ENCODE measurements at places on chromosomes 2 and 18. TPM values are rescaled to one million over a fixed set of nuclear protein-coding genes. Genes with fewer than 3 reads are reported as not detected.
A peak's percentile ranks its signal among the peaks of the same experiment; 100 is the strongest.

DNA sequence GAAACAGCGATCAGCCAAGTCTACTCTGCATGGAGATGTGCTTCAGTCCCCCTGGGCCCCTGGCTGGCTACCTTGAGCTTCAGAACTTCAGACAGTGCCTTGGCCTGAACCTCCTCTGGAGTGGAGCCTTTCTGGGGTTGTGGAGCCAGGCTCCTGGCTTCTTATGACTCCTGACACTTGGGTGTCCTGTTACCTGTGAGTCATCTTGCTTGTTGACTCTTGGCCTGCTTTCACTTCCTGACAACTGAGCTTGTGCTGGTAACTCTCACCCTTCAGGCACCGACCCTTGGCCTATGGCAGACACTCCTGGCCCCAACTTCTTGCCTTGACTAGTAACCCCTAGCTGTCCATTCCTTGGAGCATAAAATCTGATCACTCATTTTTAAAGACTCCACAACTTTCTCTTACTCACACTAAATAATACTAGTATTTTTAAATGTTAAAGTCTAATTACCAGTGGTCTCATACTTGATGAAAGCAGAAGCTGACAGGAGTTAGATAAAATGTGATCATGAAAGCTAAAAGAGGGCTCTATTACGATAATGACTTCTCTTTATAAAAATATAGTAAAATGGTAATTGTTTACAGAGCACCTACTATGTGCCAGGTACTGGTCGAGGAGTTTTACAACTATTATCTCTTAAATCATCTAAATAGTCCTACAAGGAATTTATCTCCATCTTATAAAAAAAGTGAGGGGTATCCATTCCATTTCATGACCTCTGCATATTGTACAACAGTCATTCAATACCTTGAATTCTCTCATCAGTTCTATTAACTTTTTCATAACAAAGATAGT, 46.3 kb upstream of the VIT start:
- DNase-seq, result no peak
- H3K27ac ChIP-seq, result no peak overlapping the region
- H3K36me3 ChIP-seq, result no peaks in the 10 kb centered on the region

GRCh38 chr18:8562070-8562469, 47.2 kb upstream of the RAB12 start:
- H3K4me1 ChIP-seq, result no peaks in the 10 kb centered on the region
- no peak for DNase-seq
- H3K36me3 ChIP-seq, result no peaks in the 10 kb centered on the region
- no peak overlapping the region for H3K27ac ChIP-seq
- no peak overlapping the region for H3K4me3 ChIP-seq

GRCh38 chr2:41859615-41860514, 188.0 kb upstream of the PKDCC start:
- H3K4me1 ChIP-seq, result no peaks in the 10 kb centered on the region
- no peaks in the 10 kb centered on the region for H3K27me3 ChIP-seq
- H3K27ac ChIP-seq, result no peak overlapping the region

GRCh38 chr2:95206096-95206495, 1.2 kb upstream of the ZNF892 start:
- H3K4me3 ChIP-seq, result no peak overlapping the region
- H3K4me1 ChIP-seq, result peaks cover 15% of the 10 kb centered on the region
- H3K27me3 ChIP-seq, result no peaks in the 10 kb centered on the region
- no peak for DNase-seq
- no peaks in the 10 kb centered on the region for H3K36me3 ChIP-seq

DNA sequence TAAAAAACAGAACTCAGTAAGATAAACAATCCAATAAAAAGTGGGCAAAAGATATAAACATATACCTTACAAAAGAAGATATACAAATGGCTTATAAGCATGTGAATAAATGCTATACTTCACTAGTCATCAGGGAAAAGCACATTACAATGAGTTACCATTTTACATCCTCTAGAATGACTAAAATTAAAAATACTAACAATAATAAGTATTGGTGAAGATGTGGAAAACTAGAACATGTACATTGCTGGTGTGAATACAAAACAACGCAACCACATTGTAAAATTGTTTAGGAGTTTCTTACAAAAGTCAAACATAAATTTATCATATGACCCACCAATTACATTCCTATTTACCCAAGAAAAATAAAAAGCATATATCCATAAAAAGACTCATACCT, 80.1 kb downstream of the SPIRE1 start:
- H3K4me1 ChIP-seq, result no peaks in the 10 kb centered on the region
- H3K4me3 ChIP-seq, result no peak overlapping the region
- H3K27ac ChIP-seq, result no peak overlapping the region
- H3K27me3 ChIP-seq, result no peaks in the 10 kb centered on the region
- H3K36me3 ChIP-seq, result no peaks in the 10 kb centered on the region

The FZD7 gene
- total RNA-seq, result 0.61 TPM

DNA sequence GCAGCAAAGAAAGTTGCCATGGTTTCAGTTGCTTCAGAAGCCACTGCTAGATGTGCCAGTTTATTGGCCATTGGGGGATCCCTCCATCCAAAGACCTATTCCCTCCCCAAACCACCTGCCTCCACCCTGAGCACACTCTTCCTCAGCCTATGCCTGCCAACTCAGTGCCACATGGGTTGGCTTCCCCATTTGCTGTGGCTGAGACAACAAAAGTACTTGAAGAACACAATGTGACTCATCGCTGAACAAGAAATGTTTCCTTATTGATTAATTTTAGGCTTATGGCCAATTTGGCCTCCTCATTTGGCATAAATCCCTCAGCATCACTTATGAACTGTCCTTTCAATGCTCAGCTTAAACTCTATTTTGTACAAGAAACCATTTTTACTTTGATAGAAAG, 215.9 kb downstream of the TMEM247 start:
- no peaks in the 10 kb centered on the region for H3K27me3 ChIP-seq

GRCh38 chr2:195612611-195613495, 44.2 kb upstream of the SLC39A10 start:
- peaks cover 5% of the 10 kb centered on the region for H3K4me1 ChIP-seq
- H3K4me3 ChIP-seq, result no peak overlapping the region
- H3K27me3 ChIP-seq, result no peaks in the 10 kb centered on the region
- no peaks in the 10 kb centered on the region for H3K36me3 ChIP-seq

- no peak overlapping the region for H3K27ac ChIP-seq
- H3K27me3 ChIP-seq, result no peaks in the 10 kb centered on the region
- no peaks in the 10 kb centered on the region for H3K4me1 ChIP-seq
- H3K36me3 ChIP-seq, result no peaks in the 10 kb centered on the region
Observed at GRCh38 chr18:11834772-11835171, 16.4 kb upstream of the CHMP1B start.

- H3K27me3 ChIP-seq, result no peaks in the 10 kb centered on the region
- DNase-seq, result no peak
- no peak overlapping the region for H3K4me3 ChIP-seq
- no peaks in the 10 kb centered on the region for H3K4me1 ChIP-seq
- no peak overlapping the region for H3K27ac ChIP-seq
Observed at GRCh38 chr18:13934058-13934457, 18.7 kb upstream of the MC2R start.

The TMEM169 gene
- 3.6 TPM for total RNA-seq

DNA sequence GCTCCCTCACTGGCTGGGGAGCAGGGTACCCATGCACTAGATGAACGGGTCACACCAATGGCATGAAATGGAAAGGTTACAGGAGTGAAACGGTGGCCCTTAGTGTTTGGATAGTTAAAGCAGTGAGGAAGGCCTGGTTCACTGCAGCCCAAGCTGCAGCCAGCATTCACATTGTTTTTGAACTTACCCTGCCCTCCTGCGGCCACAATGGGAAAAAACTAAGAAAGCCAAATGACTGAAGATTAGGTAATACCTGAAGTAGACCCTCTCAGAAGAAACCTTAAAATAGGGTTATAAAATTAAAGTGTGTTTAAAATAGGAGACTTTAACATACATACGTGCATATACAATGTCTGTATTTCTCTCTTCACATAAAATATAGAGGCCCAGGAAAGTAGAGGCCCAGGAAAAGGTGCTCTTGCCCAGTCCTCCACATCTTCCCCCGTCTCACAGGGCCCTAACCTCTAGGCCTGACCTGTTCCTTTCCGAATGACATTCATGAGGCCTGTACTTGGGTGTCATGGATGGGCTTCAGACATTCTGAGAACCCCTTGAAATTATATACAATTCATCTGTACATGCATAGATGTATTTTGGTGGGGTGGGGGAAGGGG, 33.3 kb downstream of the DOK1 start:
- H3K27ac ChIP-seq, result no peak overlapping the region
- no peak overlapping the region for H3K4me3 ChIP-seq
- peaks cover 13% of the 10 kb centered on the region for H3K27me3 ChIP-seq
- H3K4me1 ChIP-seq, result peaks cover 8% of the 10 kb centered on the region
- DNase-seq, result peak; percentile 67

The ALPI gene
- total RNA-seq, result not detected

The M1AP gene
- not detected for total RNA-seq

Data from CD4-positive, alpha-beta memory T cell (primary cell).